ENCODE measurements at places on chromosomes 12 and 14.

- no peak for DNase-seq
These were observed 18.9 kb upstream of the SYNDIG1L start for GRCh38 chr14:74444866-74445265.

- no peak for DNase-seq
These were observed 13.3 kb downstream of the MOAP1 start for GRCh38 chr14:93171376-93171775.

- DNase-seq = no peak
These were observed 180.0 kb downstream of the KITLG start for GRCh38 chr12:88400302-88400701.

- peak; percentile 58 for DNase-seq
These were observed 210.5 kb downstream of the BCAT1 start for GRCh38 chr12:24738441-24738840.

DNA sequence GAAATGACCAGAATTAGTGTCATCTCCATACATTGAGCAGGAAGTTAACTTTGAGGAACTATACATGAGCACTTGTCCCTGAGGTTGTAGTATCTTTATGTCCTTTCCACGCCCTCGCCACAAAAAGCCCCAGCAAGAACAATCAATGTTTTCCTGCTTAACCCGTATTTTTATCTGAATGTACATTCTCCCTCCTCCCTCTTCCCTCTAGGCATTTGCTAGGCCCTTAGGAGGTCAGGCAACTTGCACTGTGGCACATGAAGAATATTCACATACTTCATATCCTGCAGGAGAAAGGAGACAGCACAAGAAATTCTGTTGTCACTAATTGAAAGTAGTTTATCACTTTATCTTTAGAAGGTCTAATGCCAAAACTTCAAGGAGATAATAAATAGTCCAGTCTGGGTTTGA lies 18.1 kb upstream of the DUSP6 start:
- no peak for DNase-seq

DNA sequence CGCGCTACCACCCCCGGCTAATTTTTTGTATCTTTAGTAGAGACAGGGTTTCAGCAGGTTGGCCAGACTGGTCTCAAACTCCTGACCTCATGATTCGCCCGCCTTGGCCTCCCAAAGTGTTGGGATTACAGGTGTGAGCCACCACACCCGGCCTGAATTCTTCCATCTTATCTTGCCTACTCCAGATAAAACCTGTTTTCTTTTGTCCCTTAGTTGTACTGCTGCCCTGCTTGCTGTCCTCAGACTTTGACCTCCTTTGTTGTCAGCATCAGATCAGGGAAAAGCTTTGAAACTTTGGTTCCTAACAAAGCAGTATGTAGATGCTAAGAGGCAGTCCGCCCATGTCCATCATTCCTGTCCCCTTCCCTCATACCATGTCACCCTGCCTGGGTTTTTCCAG lies 15.9 kb downstream of the COPZ1 start:
- no peak for DNase-seq
